ENCODE measurements at places on chromosomes 12 and 14. TPM values are rescaled to one million over a fixed set of nuclear protein-coding genes. Genes with fewer than 3 reads are reported as not detected.

The ASCL1 gene
- total RNA-seq = not detected

The SVOP gene
- 0.14 TPM for total RNA-seq

DNA sequence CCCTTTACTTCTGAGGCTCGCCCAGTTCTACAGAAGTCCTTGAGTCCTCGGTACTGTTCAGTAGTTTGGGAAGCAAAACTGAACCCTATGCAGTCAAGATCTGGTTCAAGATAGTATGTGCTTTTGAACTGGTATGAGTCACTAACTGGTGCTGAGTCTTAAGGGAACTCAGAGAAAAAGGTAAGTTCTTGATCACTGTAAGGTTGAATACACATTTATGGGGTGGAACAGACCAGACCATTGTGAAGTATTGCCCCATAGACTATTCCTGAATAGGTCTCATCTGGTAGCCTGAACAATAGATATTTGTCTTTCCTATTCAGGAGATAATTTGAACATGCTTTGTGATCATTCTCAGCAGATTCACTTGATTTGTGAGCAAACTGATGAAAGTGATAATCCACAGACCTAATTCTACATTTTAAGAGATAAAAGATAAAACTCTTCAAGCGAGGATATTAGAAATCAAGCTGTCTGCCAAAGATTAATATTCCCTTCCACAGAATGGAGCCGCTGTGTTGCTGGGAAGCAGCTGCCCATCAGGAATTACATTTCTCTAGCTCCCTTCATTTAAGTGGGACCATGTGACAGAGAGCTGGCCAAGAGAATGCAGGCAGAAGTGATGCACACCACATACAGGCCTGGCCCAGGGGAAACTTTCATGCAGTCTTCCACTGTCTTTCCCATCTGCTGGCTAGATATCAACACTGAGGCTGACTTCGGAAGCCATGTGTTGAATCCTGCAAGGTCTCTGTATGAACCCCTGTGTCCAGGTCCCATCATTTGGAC lies 369.8 kb upstream of the GARIN6 start:
- no peaks in the 10 kb centered on the region for H3K27me3 ChIP-seq
- no peak overlapping the region for H3K4me3 ChIP-seq
- H3K36me3 ChIP-seq = no peaks in the 10 kb centered on the region
- no peak for DNase-seq

GRCh38 chr12:75525263-75525662 lies 13.9 kb upstream of the KRR1 start:
- no peaks in the 10 kb centered on the region for H3K4me1 ChIP-seq
- H3K36me3 ChIP-seq = no peaks in the 10 kb centered on the region
- H3K27me3 ChIP-seq = no peaks in the 10 kb centered on the region

- H3K4me1 ChIP-seq = peaks cover 12% of the 10 kb centered on the region
- DNase-seq = no peak
- no peak overlapping the region for H3K4me3 ChIP-seq
- H3K27ac ChIP-seq = no peak overlapping the region
- no peaks in the 10 kb centered on the region for H3K27me3 ChIP-seq
- H3K36me3 ChIP-seq = no peaks in the 10 kb centered on the region
These were observed 136.8 kb upstream of the NOS1 start for GRCh38 chr12:117498256-117498655.

DNA sequence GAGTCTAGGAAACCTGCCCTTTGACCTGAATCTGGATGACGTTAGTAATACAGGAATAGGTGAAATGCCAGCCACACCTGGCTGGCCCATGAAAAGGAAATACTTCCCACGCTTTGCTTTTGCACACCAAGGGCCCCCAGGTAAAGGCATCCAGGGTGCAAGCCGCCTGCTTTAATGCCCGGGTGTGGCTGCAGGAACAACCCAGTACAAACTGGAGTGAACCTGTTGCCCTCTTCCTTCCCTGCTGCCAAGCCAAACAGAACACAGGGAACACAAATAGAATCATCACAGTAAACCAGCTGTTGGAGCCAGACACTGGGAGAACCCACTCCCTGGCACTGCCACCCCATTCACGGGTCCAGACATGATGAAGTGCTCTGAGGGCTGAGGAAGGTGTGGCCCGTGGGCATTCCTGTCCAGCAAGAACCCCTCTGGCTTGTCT lies 24.2 kb upstream of the FOS start:
- H3K27me3 ChIP-seq = no peaks in the 10 kb centered on the region
- H3K27ac ChIP-seq = peak overlapping the region; percentile 6
- H3K36me3 ChIP-seq = no peaks in the 10 kb centered on the region

GRCh38 chr14:89012282-89013097 lies 188.0 kb downstream of the TTC8 start:
- peaks cover 6% of the 10 kb centered on the region for H3K4me1 ChIP-seq
- peak; percentile 71 for DNase-seq
- H3K4me3 ChIP-seq = peak overlapping the region; percentile 45
- peak overlapping the region; percentile 12 for H3K27ac ChIP-seq
- no peaks in the 10 kb centered on the region for H3K27me3 ChIP-seq

Measured in Caco-2 (cell line).